ENCODE measurements at places on chromosomes 5 and 9. TPM values are rescaled to one million over a fixed set of nuclear protein-coding genes. Genes with fewer than 3 reads are reported as not detected.

Gene IRX2
- total RNA-seq: not detected

Gene PDCD1LG2
- 1.3 TPM for total RNA-seq

DNA sequence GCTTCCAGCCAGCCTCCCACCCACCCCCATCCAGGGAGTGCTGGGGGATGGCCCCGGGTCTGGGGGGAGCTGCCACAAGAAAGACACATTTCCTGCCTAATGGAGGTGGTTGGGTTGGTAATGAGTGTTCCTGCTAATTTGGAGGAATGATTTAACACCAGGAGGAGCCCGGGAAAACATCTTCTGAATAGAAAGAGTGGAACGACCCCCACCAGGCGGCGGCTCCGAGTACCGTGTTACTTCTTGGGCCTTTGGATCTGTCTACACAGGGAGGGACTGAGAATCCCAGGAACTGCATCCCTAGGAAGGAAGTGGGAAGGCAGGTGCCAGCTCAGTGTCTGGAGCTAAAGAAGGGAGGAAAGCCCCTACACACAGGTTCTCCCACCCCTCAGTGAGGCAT is 64.6 kb downstream of the TSPAN17 start:
- DNase-seq: no peak

DNA sequence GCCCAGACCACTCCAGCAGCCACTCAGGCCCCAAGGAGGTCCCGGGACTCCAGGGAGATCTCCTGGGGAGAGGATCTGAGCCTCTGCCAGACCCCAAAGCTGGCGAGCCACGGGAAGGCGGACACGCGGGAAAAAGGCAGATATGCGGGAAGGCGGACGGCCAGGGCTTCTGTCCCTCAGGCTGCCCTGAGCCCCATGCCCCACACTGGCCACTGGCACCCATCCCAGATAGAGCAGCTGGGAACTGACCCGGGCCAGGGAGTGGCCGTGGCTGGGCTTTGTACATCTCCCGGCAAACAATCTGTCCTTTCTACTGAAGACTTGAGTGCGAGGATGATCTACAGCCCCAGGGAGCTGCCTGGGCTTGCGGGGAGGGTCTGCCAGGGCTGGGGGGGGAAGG is 21.1 kb upstream of the NOTCH1 start:
- no peak for DNase-seq

- no peak for DNase-seq
Observed at GRCh38 chr9:68780720-68781119, 75.7 kb downstream of the PIP5K1B start.

DNA sequence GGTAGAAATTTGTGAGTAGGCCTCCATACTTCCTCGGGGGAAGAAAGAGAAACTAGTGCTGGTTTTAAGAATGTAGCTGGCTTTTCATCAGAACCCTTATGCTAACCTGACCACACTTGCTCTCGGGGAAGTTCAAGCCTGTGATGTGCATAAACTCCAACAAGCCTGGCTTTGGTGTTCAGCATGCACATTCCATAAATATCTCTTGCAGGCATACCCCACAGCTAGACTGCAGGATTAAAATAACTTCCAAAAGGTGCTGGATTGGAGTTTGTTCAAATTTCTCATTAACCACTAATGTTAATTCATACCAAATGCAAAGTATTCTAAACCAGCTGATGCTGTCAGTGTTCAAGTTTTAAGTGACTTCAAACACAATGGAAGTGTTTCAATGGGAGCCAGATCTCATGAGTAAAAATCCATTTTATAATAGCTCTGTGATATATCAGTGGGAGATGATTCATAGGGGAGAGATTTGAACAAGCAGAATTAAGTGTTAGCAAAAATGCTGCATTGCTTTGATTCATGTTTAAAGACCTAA is 79.4 kb downstream of the NPR3 start:
- DNase-seq: no peak

GRCh38 chr9:136438548-136439480 is 831 bp downstream of the INPP5E start:
- DNase-seq: peak; percentile 66

DNA sequence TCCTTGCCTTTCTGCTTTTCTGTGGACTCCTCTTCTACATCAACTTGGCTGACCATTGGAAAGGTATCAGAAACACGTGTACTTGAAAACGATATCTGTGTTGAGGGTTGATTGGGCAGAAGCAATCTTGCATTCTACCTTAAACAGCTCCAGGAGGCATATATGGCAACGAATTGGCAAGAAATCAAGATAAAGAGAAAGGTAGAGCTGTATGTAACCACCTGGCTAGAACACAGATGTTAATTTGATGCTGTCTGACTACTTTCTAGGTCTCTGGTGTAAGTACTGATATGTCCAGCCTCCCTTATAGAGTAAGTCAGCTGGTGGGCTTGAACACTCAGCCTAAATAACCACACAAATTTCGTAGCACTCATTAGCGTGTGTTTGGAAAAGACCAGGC is 1.3 kb downstream of the MAN1B1 start:
- no peak for DNase-seq

DNA sequence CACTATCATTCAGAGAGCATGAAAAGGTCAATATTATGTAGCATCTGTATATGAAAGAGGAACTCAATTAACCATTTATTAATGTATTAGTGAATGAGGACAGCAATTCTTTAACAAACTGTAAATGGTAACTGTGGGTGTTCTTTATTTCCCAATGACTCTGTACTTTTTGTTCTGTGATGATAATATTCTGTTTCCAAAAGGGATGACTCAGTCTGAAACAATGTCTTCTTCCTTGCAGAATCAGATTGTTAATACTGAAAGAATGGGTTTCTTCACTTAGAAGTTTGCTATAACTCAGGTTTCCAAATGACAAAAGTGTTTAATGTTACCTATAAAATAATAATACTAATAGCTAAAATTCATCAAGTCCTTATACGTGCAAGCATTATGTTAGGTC is 1518.7 kb upstream of the WWC1 start:
- DNase-seq: no peak

DNA sequence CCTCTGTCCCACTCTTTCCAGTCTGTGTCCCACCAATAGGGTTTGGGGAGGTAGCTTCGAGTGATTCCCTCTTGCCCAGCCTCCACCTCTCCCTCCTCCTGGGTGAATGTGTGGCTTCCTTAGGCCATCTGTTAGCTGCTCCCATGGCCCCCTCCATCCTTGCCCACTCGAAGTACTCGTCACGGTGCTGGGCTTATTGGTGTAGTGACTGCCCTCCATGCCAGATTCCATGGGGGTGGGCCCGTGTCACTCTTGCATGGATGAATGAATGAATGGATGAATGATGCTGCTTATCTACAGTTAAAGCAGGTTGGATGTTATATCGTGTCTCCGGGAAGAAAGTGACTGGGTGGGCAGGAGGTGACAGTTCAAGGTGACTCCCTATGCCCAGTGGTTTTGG is 19.1 kb downstream of the HMCN2 start:
- no peak for DNase-seq

DNA sequence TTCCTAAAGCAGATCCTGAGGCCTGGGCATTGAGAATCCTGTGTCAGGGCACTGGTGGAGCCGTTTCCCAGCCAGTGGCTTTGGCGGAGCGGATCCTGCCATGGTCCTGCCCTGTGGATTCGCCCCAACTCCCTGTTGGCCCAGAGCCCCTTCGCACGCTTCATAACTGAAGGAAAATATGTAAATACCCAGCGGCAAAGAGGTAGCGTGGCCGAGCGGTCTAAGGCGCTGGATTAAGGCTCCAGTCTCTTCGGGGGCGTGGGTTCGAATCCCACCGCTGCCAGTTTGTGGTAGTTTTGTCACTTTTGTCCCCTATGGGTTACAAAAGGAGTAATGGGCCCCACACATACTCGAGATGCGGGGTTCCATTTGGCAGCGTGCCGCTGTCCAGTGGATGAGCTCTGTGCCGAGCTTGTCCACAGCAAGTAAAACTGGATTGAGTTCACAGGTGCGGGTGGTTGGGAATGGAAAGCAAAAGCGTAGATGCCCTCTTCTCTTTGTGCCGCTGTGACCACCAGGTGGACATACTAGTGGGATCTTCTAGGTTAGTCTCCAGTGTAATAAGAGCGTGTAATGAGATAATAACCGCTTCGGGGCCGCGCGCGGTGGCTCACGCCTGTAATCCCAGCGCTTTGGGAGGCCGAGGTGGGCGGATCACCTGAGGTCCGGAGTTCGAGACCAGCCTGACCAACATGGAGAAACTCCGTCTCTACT is 17.3 kb downstream of the TRIM7 start:
- peak; percentile 69 for DNase-seq

All from activated T-cell treated with anti-CD3 and anti-CD28 coated beads, Interleukin-2, amount 50 U/mL, for 72 hours (primary cell).